Renal cortex interstitium (tissue), 15 donors: ENCODE measurements at places on chromosomes 2 and 18.

DNA sequence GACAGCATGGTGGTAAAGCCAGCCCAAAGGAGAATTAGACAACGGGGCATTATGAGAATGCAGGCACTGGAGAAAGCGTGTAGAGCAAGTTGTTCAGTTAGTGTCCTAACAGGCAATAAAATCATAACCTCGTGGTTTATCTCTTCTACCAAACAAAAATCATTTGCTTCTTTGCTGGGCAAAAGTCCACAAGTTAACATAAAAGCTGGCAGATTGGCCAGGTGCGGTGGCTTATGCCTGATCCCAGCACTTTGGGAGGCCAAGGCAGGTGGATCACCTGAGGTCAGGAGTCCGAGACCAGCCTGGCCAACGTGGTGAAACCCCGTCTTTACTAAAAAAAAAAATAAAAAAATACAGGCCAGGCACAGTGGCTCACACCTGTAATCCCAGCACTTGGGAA, 364.1 kb downstream of the SETBP1 start:
- no peak for DNase-seq

DNA sequence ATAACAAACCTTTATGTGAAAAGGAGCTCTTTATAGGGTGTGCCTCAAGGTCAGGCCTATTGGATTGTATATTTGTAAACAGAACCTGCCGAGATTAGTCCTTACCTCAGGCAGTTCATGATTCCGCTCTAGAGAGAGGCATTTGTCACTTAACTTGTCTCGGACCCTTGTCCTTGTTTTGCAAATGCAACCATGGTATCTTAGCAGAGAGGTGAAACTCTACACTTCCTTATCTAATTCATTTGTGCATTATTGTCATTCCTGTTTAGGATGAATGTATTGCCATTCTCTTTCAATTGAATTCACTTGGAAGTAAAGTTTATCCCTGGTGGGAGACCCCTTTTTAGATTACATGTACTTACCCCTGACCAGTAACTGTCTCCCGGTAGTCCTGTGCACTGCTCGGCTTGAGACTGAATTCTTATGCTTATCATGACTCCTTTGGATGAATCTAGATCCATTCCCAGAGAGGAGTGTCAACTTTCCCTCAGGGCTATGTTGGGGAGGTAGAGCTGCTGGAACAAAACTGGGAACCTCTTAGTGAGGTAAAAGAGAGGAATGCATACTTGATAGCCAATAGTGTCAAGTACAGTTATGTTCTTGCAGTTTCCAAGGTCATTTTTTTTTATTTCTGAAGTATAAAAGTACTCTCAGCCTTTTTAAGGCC, 46.6 kb downstream of the SGPP2 start:
- DNase-seq, result no peak

- DNase-seq, result no peak
Observed at GRCh38 chr2:3126911-3127621, 250.6 kb downstream of the EIPR1 start.

- DNase-seq, result no peak
Observed at GRCh38 chr18:32278177-32278799, 88.4 kb downstream of the MEP1B start.

GRCh38 chr2:217922101-217923006, 80.4 kb downstream of the TNS1 start:
- no peak for DNase-seq

DNA sequence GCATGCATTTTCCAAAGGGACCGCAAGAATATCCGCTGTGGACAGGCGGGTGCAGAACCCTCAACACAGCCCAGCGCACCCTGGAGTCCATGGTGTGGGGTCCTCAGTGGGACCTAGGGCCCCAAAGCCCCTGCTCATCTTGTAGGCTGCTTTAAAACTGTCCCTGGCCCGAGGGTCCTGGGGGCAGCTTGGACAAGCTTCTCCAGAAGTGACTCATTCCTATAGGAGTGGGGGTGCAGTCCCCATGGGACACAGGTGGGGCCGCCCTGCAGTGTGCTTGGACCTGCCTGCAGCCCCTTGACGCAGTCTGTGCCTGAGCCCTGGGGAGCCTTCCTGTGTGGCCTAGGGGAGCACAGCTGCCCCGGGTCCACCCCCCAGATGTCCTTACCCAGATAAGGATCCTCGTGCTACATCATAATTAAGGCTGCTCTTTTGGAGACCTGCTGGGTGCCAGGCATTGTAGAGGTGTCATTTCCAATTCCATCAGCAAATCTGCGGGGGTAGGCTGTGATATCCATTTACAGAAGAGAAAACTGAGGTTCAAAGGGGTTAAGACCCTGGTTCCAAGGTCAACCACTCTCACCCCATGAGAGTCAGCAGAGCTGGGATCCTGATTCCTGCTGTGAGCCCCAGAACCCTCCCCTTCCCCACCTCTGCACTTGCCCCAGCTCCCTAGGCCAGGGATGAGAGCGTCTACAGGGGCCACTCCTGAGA, 1.7 kb upstream of the HS6ST1 start:
- DNase-seq, result no peak

- no peak for DNase-seq
Observed at GRCh38 chr18:50697509-50697908, 122.3 kb downstream of the MRO start.

- DNase-seq, result no peak
Observed at GRCh38 chr2:191049728-191050639, 36.0 kb upstream of the STAT1 start.

GRCh38 chr2:45403036-45403435, 208.0 kb downstream of the SRBD1 start:
- no peak for DNase-seq

DNA sequence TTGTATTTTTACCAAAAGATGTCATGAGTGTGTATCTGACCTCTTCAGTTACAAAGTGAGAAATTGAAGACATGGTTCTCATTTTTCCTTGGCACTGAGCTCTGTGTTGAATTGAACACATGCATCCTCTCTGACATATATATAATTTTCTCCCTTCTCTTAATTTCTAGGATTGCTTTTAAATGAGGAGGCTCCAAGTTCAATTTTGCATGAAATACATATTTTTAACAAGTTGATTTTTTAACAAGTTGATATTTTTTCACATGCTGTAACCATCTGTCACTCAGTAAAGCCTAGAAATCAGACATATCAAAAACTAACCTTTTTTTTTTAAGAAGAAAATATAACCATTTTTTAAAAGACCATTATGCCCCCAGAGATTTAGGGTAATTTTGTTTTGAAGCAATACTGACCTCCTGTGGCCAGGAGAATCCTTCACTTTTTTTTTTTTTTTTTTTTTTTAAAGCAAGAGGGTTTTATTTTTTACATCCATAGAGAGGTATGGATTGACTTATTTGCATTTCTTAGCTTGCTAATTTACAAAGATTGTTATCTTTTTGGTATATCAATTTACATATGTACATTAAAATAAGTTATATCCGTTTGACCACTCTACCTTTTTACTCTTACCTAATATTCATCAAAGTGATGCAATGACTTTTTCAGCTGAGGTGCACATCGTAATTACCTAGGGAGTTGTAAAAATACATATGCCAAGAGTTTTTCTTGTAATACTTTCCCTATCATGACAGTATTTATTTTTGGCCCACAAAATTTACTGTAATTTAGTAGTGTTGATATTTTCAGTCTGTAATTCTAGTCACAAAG, 161.8 kb downstream of the SOCS6 start:
- DNase-seq, result no peak

DNA sequence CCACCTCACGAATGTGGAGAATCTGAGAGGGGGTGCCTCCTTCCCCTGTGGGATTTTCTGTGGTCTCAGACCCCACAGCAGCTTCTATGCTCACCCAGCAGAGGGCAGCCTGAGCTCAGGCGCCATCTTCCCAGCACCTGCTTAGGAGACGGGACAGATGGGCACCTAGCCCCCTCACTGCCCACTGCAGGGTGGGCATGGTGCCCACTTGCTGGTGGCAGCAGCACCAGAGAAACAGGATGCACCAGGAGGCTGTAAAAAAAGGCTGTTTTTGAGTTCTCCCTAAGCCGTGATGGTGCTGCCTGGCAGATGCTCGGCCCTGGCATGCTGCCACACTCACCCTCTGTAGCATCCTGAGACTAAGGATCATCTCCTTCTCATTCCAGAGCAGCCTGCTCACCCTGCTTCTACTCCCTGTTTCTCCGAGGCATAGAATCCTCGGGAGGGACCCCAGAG, 19.1 kb upstream of the SLC20A1 start:
- DNase-seq, result no peak

GRCh38 chr2:215635071-215635787, 199.4 kb upstream of the FN1 start:
- DNase-seq, result no peak

- no peak for DNase-seq
Observed at GRCh38 chr2:35973132-35973736, 382.3 kb upstream of the CRIM1 start.

DNA sequence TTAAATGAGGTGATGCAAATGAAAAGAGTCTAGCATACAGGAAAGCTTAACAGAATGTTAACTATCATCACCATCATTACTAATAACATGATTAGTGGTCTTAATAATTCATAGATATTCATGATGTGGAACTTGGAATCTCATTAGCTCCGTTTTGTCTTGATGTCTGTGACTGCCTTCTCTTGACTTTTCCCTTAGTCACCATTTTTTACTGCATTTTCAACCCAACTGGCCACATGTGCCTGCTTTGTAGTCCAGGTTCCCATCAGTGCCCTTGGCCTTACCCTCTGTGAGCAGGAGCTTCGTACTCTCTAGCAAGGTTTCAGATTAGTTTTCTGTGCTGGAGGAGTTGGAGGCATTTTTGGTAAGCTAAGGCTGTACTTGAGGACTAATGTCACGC, 47.0 kb downstream of the RAB31 start:
- DNase-seq, result no peak

GRCh38 chr18:45014047-45014501, 333.4 kb downstream of the SETBP1 start:
- peak; percentile 36 for DNase-seq

DNA sequence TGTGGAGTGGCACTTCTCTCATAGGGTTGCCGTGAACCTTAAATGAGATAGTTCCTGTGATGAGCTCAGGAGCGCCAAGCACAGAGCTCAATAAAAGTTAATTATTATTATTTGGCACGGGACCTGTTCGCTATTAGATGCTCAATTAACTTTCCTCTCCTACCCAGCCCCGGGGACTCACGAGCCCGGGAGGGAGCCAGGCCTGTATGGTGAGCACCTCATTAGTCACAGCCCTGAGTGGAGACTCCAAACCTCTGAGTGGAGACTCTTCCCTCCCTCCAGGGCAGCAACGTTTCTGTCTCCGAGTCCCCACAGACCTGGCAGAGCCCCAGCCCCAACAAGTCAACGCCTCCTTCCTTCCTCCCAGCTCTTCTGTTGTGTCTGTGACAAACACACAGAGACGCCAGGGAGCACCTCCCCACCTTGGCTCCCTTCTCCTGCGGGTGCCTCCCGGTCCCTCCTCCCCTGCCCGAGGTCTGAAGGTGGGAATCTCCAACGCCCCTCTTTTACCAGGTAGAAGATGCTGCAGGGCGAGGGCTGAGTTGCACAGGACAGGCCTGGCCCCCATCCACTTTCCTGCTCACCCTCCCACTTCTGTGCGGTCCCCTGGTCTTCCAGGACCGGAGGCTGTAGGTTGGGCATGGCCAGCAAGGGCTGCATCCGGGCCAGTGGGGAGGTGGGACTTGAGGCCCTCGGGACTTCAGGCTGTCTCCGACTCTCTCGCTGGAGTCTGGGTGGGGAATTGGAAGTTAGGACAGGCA, 52.7 kb upstream of the ODC1 start:
- DNase-seq, result no peak
